ENCODE measurements at places on chromosomes 5 and 9.

GRCh38 chr9:99712214-99712613 lies 109.5 kb upstream of the NR4A3 start:
- DNase-seq, result no peak

- DNase-seq, result no peak
Measured at GRCh38 chr5:140574165-140574564, 9.5 kb downstream of the SLC35A4 start.

- no peak for DNase-seq
Measured at GRCh38 chr5:8288334-8288733, 419.4 kb downstream of the MTRR start.

- DNase-seq, result no peak
Measured at GRCh38 chr9:35760651-35761050, 6.6 kb upstream of the MSMP start.

- DNase-seq, result no peak
Measured at GRCh38 chr5:115873392-115873791, 31.7 kb downstream of the AP3S1 start.

GRCh38 chr9:137303893-137304382 lies 1.9 kb upstream of the NRARP start:
- DNase-seq, result no peak

DNA sequence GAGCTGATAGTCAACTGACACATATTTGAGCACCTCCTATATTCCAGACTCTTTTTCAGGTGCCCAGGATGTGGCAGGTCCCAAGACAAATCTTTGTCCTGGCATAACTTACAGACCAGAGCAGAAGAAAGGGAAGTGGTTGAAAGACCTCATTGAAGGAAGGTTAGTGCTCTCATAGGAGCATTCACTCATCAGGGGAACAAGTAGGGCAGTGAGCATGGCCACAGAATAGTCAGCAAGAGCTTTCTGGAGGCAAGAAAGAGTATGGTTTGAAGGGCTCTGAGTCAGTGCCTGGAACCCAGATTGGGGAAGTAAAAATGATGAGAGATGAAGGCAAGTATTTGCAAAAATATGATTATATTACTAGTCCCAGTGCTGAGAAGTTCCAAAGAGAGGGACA lies 25.0 kb upstream of the ERMP1 start:
- DNase-seq, result no peak

DNA sequence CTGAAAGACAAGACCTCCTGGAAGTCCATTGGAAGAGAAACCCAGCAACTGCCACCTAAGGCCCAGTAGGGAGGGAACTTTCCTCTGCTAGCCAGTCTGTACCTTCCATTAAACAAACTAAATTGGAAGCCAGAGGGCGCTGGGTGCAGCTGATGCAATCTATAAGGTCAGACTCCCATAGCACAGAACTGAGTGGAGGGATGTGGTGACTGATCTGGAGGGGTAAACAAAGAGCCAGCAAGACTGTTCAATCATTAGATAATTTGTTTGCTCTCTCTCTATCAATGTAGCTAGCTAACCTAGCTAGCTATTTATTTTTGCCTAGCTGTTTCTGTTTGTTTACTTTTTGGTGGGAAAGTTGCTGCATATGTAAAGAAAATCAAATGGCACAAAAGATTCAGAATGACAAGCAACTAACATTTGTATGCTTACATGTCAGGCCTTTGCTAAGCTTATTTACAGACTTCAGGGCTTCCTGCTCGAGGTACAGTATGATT lies 291.8 kb upstream of the DAB2 start:
- no peak for DNase-seq

Measured in effector CD4-positive, alpha-beta T cell (primary cell).